ENCODE measurements at places on chromosomes 16 and 17. TPM values are rescaled to one million over a fixed set of nuclear protein-coding genes. Genes with fewer than 3 reads are reported as not detected.

DNA sequence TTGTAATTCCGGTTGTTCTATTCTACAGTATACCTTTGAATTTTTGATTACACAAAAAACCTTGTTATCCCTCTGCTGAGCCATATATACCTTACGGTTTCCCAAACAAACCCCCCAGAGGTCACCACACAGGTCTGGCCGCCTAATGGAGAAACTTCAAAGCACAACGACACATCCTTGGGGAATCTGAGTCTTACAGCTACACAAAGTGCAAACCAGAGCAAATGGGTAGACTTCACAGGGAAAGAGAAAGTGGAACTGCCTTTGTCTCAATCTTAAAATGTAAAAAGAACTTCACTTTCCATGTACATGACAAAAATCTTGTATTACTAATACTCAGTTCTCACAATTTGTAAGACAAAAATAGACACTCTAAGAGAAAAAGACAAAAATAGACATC lies 2.7 kb downstream of the FBXO31 start:
- DNase-seq: no peak

DNA sequence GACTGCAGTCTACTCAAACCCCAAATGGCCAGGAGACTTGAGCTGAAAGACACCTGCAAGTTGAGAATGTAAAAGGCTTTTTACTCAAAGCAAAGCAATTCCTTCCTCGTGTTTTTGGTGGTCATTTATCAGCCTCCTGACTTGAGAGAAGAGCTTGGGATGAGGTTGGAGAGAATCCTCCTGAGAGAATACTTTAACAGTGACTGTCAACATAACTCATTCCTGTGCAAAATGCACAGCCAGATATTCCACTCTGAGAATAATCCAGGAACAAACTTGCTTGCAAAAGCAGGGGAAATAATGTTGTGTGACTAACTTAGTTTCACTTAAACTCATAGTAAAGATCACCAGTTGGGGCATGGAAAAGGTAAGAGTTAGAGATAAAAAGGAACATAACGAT lies 53.4 kb downstream of the SNTB2 start:
- no peak for DNase-seq

SLC16A6 gene
- 18.9 TPM for total RNA-seq

DNA sequence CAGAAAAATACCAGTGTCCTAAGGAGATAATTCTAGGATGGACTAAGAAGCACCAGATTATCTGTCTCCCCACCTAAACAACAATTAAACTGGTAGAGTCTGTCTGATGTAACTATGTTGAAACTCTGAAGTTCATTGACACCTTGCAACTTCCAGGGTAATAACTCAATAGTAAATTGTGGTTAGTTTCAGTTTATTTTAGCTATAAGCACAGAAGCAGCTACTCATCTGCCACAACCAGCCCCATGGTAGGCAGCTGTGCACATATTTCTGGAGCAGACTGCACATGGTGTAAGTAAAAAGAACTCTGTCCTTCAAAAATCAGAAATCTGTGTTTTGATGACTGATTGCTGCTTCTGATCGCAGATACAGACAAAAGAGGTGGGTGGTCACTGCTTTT lies 852.1 kb downstream of the CDH11 start:
- DNase-seq: no peak
